RWPE1 (cell line): ENCODE measurements at places on chromosomes 5 and 9.

DNA sequence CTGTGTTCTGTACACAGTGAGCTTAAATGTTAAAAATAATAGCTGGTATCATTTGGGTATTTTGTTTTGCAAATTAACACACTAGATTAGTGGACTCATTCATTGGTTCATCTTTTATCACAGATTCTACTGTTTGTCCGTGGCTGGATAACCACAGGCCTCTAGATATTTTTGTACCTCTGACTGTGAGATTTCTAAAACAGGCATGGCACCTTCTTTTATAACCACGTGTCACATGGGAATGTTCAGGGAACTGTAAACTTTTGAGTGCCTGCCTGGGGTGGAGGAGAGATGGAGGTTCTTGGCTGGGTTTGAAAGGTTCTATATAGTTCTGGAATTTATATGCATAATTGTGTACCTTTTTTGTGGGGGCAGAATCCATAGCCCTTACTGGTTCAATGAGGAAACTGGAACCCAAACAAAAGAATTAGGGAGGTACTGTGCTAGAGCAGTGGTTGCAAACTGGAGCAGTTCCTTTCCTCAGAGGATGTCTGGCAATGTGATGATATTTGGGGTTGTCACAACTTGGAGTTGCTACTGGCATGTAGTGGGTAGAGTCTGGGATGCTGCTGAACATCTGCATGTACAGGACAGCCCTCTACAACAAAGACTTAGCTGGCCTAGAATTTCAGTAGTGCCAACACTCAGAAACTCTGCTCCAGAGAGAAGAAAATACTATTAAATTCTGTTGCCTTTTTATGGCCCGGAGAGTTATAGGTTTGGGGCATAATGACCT, 16.9 kb downstream of the TLE4 start:
- no peak for DNase-seq

DNA sequence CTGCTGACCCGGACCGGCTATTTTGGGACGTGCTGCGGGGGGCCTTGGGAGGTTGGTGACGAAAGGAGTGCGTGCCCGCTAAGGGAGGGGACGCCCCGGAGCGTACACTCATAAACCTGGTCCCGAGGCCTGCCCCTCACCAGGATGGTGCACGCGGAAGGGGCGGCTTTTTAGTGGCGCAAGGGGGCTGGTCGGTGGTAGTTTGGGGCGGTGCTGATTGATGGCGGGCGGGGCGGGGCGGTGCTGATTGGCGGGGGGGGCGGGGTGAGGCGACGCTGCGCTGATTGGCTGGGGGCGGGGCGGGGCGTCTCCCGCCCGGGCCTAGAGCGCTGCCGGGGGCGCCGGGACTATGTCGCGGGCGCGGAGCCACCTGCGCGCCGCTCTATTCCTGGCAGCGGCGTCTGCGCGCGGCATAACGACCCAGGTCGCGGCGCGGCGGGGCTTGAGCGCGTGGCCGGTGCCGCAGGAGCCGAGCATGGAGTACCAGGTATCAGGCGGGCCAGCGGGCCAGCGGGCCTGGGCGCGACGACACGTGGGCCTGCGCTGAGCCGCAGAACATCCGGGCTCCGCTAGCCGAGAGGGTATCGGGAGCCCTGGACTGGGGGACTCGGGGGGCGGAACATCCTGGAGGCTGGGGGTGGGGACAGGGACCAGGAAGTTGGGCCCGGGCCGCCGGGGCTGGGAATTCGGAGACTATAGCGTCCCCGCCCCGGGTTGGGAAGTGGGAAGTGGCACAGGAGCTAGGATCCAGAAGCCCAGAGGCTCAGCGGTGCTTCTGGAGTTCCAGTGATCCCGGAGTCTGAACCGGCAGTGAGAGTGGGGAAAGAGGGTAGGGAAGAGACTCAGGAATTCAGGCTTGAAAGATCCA, at the start of gene FPGS:
FPGS (plus strand) TSS at position 307 of the 868 bp plus-strand sequence; CDS start at position 350, 43 bp downstream.
- peak; percentile 99 for DNase-seq

DNA sequence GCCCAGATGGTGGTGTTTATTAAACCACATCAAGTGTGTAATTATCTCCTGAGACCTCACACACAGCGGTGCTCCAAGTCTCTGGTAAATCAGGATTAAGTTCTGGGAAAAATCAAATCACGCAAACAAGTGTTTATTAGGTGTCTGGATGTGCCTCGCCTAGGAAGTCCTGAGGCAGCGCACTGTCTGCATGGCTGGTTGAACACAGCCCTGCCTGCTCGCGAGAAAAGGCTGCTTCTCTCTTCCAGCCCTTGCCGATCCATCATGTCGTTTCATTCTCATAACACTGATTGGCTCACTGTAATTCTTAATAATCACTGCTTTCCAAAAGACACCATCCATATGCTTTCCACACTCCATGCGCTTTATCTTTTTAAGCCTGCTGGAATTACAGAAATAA, 229.6 kb upstream of the DAP start:
- no peak for DNase-seq

DNA sequence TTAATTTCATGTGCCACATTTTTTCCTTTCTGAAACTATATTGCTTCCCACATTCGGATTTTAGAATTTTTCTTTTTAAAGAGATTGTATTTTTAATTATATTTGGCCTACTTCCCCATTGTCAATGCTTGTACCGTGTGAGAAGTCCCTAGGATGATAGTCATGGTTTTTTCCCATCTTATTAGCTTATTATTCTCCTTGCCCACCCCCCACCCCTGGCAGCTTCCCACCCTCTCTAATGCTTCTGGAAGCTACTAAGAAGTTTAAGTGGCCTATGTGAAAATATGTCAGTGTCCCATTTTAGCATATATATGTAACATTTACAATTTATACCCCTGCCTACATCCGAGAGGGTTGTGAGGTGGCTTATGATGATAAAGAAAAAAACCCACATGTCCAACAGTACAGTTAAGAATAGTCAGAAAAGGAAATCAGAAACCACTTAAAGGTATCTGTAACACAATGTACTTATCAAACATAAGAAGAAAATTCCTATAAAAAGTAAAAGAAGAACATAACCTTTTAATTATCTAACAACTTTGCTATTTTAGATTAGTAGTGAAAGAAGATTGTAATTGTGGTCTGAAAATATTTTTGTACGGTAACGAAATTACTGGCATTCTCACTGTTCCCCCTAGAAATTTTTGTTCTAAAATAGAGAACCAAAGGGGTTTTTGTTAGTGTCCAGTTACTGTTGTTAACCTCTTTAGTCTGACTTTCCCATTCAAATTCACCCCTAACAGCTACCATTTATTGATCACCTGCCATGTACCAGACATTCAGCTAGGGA, 62.1 kb downstream of the SLC44A1 start:
- no peak for DNase-seq

- no peak for DNase-seq
Measured at GRCh38 chr5:424301-425110, 18.5 kb upstream of the EXOC3 start.

DNA sequence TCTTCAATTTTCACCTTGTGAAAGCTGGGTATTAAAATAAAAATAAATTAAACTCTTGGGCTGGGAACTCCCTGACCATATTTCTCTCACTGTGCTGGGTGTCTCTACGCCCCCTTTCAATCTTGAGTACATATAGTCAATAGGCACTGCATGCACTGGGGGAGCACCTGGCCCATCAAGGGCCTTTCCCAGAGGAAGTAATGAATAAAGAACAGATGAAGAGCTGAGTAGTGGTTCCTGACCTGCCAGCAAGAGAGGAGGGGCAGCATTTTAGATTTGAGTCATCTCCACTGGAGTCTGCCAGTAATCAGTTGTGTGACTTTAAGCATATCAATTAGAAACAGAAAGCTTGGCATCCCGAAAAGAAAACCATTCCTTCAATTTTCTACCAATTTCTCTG, 6.2 kb downstream of the MAPKAP1 start:
- DNase-seq = no peak

DNA sequence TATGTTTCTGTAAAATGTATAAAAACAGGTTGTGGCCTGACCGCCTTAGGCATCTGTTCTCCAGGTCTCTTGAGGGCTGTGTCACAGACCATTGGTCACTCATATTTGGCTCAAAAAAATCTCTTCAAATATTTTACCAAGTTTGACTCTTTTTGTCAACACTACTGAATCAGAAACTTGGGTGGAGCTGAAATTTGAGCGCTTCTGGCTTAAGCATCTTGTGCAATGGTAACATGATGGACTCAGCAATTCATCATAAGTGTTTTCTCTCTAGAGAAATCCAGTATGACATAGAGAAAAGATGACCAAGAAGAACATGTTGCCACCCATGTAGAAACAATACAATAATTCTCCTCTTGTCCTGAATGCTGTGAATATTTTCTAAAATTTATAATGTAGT, 387.9 kb downstream of the MAT2B start:
- DNase-seq = no peak

GRCh38 chr5:134439210-134439654, 27.6 kb upstream of the CDKN2AIPNL start:
- DNase-seq = peak; percentile 97

- DNase-seq = no peak
Measured at GRCh38 chr5:92353107-92354030, 970.3 kb upstream of the ARRDC3 start.

GRCh38 chr5:77492653-77493000, 511 bp upstream of the WDR41 start:
- DNase-seq = no peak

DNA sequence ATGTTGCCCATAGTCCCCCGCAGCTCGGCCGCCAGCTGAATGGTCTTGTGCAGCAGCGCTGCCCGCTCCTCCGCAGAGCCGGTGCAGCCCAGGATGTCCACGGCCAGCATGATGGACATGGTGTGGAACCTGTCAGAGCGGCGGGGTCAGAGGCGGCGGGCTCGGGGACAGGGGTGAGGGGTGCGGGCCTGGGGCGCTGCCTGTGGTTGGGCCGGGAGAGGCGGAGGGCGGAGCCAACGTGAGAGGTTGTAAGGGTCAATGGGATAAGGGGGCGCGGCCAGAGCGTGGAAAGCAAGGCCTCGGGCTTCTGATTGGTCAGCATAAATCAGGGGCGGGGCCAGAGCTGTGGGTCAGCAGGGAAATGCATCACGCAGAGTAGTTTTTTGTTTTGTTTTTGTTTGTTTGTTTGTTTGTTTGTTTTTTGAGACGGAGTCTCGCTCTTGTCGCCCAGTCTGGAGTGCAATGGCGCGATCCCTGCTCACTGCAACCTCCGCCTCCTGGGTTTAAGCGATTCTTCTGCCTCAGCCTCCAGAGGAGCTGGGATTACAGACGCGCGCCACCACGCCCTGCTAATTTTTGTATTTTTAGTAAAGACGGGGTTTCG, 6.8 kb upstream of the TOR2A start:
- no peak for DNase-seq

GRCh38 chr5:132179405-132179804, 48.2 kb downstream of the P4HA2 start:
- DNase-seq = no peak

DNA sequence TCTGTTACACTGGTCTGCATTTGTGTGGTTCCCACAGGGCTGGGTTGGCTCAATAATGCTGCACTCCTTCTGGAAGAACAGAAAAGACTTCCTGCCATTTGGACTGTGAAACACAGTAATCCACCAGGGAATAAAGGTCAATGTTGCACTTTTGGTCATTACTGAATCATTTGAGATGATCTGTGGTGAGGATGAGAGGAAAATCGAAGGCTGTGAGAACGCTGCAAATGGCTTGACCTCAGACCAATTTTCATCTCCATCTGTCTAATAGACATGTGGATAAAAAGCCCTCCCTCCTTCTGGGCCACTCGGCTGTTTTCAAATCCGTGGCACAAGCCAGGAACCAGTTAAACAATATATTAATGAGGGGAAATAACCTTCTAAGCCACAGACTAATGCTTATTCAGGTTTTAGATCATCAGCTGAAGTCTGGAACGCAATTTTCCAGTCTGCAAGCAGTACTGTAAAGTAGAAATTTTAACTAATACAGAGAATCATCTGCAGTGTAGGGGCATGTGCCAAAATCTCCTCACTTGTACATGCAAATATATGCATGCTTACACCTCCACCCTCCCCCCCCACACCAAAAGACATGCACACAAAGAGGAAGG, 20.2 kb downstream of the TLE1 start:
- no peak for DNase-seq

- peak; percentile 63 for DNase-seq
Measured at GRCh38 chr9:6153425-6153824, 62.2 kb upstream of the IL33 start.

DNA sequence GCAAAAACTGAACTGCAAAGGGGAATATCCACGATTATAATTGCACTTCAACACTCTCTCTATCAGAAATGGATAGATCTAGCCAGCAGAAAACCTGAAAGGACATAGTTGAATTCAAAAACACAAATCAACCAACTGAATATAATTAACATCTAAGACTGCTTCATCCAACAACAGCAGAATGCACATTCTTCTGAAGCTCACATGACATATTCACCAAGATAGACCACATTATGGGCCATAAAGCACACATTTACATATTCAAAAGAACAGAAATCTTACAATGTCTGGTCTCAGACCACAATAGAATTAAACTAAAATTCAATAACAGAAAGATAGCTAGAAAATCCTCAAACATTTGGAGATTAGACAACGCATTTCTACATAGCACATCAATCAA, 118.3 kb downstream of the FBXO4 start:
- DNase-seq = no peak

- peak; percentile 94 for DNase-seq
Measured at GRCh38 chr9:38682713-38683112, 37.2 kb downstream of the FAM240B start.

DNA sequence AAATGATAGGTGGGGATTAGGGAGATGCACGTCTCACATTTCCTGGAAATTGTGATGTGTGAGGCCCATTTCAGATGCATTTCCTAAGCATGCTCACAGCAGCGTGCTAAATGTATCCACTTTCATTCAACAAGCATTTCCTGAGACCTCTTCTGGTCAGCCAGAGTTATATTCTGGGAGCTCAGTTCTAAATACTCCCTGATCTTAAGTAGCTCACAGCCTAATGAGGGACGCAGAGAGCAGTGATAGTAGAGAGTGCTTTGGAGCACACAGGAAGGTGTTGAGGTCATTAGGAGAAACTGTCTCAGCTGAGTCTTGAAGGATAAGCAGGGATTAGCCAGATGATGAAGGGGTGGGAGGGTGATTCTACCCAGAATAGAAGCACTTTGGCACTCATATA, 46.2 kb upstream of the FSD1L start:
- DNase-seq = no peak

GRCh38 chr5:67409126-67409777, 212.7 kb upstream of the CD180 start:
- DNase-seq = no peak

DNA sequence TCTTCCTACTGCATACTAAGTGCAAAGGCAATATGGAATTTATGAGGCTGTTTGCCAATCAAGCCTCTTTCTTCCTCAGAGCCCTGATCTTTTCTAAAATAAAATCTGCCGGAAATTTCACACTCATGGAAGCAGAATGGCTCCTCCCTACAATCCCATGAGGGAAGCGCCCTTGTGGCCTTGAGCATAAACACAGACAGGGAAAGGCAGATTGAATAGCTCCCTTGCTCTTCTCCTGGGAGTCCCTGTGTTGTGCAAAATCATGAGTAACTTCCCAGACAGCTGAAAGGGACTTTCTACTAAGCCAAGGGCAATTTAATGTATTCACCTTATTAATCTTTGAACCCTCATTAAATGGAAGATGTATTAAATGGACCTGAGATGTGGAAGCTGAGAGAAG, 226.1 kb upstream of the PIK3R1 start:
- no peak for DNase-seq
